Effector CD8-positive, alpha-beta T cell (primary cell): ENCODE measurements at places on chromosomes 1 and 21.

- DNase-seq, result no peak
Observed at GRCh38 chr1:17886838-17887441, 131.8 kb downstream of the ACTL8 start.

- DNase-seq, result no peak
Observed at GRCh38 chr1:56578963-56579875, at the start of gene PLPP3. Gene PLPP3 (minus strand): TSS chr1:56579563. CDS start chr1:56579016, 547 bp downstream.

DNA sequence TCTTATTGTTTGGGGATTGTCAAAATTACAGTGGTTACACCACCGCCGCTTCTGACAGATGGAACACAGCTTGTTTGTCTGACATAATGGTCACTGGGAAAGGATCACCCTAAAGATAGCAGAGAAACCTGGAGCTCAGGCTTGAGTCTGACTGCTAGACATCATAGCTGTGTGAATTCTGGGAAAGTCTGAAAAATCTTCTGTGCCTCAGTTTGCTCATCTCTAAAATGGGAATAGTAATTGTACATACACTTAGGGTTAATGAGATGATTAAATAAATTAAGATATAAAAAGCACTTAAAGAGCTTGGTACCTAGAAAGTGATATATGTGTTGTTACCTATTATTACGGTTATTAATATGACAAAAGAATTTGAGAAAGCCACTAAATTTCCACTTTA is 39.7 kb upstream of the NRIP1 start:
- no peak for DNase-seq

GRCh38 chr1:115040501-115040900 is 10.9 kb downstream of the TSHB start:
- DNase-seq, result no peak

- no peak for DNase-seq
Observed at GRCh38 chr1:171595324-171595723, 26.7 kb upstream of the MYOCOS start.

- DNase-seq, result no peak
Observed at GRCh38 chr1:35851132-35851869, 31.7 kb upstream of the AGO1 start.

- DNase-seq, result no peak
Observed at GRCh38 chr1:23718482-23718881, 24.8 kb upstream of the ELOA start.

- no peak for DNase-seq
Observed at GRCh38 chr1:173507205-173507846, 30.2 kb downstream of the PRDX6 start.

DNA sequence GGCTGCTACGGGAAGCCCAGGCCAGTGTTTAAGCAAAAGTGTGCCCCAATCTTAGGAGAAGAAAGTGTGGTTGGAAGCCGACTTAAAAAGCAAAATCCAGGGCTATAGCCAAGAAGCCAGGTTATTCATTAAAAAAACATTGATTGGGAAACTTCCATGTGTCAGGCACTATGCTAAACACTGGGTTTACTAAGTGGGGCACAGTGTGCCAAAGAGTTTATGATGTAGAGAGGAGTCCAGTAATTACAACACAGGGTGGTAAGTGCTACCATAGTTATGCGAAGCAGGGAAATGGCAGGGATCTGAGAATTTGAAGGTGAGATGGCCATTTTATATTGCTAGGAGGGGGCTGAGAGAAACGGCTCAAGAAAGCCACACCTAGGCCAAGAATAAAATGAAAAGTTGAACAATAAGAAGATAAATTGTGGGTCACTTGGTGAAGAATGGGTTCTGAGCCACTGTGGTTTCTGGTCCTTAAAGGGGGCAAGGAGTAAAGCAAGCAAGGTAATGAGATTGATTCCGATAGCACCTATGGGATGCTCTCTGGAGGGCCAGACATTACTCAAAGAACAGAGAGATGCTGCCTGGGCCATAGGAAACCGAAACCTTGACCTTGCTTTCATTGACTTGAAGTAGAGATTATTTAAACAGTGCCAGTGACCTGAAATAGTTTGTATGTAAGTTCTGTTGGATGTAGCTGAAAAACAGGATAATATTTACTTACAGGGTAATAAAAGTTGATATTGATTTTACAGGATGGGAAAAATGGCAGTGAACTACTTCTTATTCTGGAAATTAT is 177.8 kb downstream of the GIPC2 start:
- DNase-seq, result no peak

GRCh38 chr1:18409609-18410237 is 71.0 kb upstream of the KLHDC7A start:
- no peak for DNase-seq

- no peak for DNase-seq
Observed at GRCh38 chr1:37477946-37478345, 3.6 kb downstream of the ZC3H12A start.

GRCh38 chr1:89821322-89822108 is 683 bp downstream of the LRRC8D start:
- peak; percentile 47 for DNase-seq

DNA sequence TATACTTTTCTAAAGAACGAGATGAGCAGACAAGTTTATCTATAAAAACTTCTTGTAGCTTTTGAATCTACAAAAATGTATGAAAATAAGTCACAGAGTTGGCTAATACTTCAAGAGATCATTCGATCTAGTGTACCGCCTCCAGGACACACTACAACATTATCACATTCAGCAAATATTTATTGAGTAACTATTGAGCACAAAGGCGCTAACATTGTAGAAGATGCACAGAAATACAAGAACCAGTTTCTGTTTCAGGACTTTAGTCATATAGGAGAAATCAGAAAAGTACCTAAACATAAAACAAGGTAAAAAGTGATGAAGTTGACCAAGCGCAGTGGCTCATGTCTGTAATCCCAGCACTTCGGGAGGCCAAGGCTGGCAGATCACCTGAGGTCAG is 20.6 kb downstream of the WASF2 start:
- DNase-seq, result no peak

DNA sequence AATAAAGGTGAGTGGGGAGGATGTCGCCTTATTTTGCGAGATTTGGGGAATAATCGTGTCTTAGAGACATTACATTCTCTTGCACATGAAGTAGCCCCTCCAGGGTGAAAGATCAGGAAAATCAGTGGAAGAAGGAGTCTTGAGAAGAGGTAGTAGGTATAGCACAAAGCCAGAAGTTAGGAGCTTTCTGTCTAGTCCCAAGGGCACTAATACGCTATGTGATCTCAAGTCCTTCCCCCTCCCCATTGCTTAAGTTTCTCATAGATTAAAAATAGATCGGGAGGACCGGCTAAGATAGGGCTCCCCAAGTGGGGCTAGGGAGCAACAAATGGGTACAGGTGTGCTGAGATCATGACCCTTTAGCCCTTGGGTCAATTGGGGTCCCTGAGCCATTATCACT is 13.5 kb downstream of the LRRN2 start:
- no peak for DNase-seq

GRCh38 chr1:101239095-101240040 is 2.5 kb downstream of the S1PR1 start:
- DNase-seq, result peak; percentile 29

- no peak for DNase-seq
Observed at GRCh38 chr1:7225711-7226505, 440.7 kb downstream of the CAMTA1 start.

DNA sequence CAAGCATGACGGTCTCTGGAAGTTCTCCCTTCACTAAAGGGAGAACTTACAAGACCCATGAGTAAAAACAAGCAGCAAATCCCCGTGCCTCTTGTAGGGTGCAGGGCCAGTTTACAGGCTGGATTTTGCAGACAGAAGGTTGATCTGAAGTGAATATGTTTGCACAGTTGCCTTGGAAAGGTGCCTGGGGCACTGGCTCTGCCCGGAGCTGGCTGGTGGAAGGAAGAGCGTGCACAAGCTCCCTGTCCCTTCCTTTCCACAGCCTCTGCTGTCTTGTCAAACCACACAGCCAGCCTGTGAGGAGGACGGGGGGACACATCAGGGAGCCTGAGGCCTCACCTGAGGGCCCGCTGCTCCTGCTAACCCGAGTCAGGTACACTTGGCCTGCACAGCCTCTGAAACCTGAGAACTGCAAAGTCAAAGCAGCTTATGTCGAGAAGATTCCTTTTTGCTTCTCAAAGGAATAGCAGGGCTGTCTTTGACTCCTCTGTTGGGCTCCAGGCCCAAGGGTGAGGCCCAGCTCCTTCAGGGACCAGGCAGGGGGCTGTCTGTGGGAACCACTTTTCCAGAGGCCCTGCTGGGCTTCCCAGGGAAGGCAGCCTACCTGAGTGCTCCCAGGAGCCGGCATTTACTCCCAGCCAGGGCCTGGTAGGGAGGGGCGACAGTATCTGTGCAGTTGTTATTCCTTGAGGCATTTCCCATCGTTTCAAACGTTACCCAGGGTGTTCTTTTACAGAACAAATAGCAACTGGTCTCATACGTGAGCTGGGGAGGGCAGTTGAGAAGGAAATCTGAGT is 251.5 kb downstream of the SIPA1L2 start:
- DNase-seq, result no peak

DNA sequence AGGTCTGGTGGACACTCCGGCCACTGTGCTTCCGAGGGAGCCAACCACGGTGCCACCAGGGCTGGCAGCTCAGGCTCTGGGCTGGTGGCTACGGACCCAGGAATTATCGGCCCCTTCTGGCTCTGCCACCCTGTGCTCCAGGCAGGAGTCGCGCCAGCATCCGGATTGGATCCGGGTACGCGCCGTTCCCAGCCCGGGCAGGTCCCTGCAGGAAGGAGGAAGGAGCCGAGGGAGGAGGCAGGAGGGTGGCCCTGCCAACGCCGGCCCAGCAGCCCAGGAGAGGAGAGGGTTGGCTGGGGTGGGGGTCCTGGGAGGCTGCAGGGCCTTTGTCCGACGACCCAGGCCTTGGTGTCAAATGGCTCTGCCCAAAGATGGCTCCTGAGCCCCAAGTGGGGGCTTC is 160.5 kb downstream of the CASZ1 start:
- DNase-seq, result no peak

DNA sequence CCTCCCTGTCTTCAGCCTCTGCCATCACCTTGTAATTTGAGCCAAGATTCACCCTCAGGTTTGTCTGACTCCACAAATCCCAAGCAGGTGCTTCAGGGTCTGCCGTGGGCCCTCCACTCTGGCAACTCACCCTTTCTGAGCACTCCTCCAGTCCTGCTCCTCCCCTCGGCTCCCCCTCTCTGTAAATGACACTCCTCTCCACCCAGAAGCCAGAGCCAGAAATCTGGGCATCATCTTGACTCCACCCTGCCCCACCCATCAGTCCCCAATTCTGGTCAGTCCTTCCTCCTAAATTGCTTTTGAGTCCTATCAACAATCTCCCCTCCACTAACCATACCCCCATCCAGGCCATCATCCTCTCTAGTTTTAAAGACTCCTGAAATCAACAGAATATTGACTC is 40.5 kb downstream of the RCSD1 start:
- DNase-seq, result no peak

- no peak for DNase-seq
Observed at GRCh38 chr21:45874716-45875415, 106.7 kb upstream of the COL6A1 start.

GRCh38 chr21:45261093-45261492 is 26.6 kb downstream of the POFUT2 start:
- DNase-seq, result no peak

- DNase-seq, result peak; percentile 28
Observed at GRCh38 chr1:212760126-212760823, 31.3 kb downstream of the NSL1 start.

GRCh38 chr1:229360420-229360819 is 17.6 kb upstream of the CCSAP start:
- DNase-seq, result no peak

DNA sequence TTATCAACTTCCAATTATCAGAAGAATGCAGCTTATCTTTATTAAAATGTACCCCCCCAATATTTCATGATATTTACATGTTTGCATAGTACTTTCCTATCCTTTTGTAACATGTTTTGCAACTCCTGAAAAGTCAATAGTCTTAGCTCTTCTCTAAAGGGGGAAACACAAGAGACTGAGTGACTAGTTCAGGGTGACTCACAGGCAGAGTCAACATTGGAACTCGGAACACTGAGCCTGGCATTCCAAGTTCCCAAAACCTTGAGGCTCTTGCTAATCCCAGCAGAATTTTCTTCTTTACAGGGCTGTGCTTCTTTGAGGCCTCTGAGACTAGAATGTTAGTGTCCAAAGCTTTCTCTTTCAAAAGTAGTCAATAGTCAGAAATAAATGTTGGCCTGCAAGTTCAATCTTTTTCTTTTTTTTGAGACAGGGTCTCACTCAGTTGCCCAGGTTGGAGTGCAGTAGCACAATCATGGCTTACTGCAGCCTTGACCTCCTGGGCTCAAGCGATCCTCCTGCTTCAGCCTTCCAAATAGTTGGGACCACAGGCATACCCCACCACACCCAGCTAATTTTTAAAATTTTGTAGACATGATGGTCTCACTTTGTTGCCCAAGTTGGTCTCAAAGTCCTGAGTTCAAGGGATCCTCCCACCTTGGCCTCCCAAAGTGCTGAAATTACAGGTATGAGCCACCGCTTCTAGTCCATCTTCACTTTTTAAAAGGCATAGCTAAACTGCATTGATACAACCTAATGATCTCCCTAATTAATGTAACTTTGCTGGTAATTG is 37.5 kb downstream of the ZNF281 start:
- DNase-seq, result no peak
